ENCODE measurements at places on chromosomes 4 and X.
A peak's percentile ranks its signal among the peaks of the same experiment; 100 is the strongest.

DNA sequence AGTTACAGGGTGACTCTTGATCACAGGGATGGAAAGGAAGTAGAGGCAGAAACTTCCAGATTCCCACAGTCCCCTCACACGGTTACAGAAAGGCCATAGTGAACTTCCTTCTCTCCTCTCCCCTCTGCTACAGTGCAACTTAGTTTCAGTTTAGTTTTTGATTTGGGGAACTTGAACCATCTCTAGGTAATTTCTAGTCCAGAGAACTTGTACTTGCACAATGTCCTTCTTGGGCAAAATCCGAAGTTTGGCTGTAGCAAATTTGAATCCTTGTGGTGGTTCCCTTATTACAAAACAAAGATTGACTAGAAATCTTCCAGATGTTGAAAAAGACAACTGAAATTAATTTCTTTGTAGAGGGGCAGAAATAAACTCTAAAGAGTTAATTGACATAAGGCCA lies 1.2 kb upstream of the BLTP1 start:
- no peak for DNase-seq

DNA sequence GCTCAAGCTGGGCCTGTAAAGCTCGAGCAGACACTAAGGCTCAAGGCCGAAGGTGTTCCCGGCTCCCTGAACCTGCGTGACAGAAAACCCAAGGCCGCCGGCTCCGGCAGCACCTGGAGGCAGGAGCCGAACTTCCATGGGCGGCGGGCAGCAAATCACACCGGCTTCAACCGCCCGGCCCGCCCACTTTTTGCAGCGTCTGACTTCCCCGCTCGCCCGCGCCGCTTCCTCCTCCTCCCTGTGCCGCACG lies 940 bp upstream of the NSD2 start:
- peak; percentile 93 for DNase-seq

DNA sequence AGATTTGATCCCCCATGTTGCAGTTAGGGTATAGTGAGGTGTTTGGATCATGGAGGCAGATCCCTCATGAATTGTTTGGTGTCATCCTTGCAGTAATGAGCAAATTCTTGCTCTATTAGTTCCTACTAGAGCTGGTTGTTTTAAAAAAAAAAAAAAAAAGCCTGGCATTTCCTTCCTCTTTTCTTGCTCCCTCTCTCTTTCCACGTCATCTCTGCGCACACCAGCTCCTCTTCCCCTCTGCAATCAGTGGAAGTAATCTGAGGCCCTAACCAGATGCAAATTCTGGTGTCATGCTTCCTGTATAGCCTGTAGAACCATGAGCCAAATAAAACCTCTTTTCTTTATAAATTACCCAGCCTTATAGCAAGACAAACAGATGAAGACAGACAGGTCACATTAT lies 24.5 kb downstream of the WDR17 start:
- DNase-seq: no peak

DNA sequence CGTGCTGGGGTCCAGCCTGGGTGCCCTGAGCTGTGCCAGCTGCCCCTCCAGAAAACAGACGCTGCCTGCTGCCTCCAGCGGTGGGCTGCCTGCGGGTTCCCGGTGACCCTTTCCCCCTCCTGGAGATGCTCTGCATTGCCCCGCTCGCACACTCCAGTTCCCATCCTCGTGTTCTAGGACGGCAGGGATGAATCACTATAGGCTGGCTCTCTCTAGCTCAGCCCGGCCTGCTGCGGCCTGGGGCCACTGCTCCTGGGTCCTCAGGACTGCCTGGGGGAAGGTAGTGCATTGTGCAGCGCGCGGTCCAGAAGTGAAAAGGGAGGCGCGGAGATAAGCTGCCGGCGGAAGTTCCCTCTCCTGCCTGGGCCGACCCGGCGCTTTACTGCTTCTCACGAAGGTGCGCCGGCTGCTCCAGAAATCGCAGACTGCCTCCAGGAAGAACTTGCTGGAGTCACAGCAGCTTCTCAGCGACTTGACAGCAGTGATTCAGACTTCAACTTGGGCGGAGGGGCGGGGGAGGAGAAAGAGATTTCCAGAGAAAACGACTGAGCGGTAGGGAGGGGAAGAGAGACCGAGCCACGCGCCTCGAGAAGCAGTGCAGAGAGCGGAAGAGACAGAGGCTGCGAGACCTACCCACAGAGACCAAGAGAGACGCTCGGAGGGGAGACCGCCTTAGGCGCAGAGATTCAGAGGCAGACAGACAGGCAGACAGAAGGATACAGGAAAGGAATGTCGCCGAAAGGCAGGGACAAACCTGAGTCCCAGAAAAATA lies 6.7 kb upstream of the MSX1 start:
- peak; percentile 78 for DNase-seq

- DNase-seq: no peak
These were observed 86.5 kb downstream of the HCCS start for GRCh38 chrX:11197671-11198070.

GRCh38 chr4:4386296-4386735 lies 586 bp upstream of the NSG1 start:
- DNase-seq: peak; percentile 22

GRCh38 chr4:185810746-185811508 lies 1.1 kb downstream of the SORBS2 start:
- no peak for DNase-seq

DNA sequence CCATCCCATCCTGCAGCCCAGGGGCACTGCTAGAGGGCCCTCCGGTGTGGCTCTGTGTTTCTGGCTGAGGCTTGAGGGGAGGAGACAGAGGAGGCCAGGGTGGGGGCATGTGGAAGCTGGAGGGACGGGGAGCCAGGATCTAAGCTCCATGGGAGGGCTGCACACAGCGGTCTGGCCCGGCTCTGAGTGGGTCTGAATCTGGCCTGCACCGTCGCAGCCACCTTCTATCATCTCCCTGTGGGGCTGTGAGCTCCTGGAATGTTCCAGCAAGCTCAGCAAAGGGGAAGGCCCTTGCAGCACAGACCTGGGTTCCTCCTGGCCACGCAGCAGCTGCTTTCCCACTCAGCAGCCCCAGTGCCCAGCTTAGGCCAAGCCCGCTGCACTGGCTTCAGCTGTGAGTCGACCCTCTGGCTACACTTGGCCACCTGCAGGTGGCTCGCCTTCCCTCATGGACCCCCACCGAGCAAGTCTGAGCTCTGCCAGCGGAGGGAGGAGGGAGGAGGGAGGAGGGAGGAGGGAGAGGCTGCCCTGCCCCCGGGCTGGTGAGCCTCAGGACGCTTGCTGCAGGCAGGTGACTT lies 5.3 kb downstream of the NKX1-1 start:
- DNase-seq: no peak

DNA sequence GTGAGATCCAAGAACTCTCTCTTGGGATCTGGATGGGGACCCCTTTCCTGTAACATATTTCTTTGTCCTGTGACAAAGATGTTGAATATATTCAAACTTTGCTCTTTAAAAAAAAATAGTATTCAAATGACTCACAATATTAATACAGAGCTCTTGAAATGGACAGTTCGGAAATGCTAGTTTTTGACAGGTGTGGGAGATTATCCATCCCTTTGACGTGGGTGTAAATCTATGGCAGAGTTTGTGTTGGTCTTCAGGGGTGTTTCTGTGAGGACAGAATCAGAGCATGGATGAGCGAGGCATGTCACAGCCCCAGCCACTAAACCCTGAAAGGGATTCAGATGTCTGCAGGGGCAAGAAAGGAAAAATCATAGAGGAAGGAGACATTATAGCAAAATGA lies 25.8 kb downstream of the TENM3 start:
- DNase-seq: no peak

DNA sequence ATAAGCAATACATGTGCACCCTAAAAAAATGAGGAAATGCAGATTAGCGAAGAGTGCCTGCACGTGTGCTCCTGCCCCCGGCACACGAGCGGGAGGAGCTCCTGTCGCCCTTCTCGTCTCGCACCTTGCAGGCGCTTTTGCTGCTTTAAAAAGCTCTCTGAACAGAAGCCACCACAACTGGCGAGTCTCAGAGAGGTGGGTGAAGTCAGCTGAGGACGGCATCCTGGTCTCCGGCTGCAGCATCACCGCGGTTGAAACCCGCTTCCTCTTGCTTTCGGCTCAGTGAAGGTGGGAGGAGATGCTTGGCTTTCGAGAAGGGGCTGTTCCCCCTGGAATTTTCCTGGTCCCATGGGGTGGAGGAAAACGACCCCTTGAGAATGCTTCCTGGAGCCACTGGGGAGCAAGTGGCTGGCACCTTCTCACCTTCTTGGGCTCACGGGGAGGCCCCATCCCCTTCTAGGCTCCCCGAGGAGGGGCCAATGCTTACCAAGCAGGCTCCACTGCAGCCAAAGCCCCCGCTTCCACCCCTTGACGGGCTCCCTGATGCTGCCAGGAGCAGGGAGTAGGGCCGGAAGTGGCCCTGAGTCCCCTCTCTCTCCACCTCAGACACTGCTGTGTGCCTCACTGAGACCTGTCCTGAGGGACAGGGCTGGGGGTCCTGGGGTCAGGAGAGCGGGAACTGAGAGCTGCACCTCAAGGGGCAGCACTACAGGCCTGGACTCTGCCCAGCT lies 29.2 kb upstream of the MXD4 start:
- peak; percentile 6 for DNase-seq

DNA sequence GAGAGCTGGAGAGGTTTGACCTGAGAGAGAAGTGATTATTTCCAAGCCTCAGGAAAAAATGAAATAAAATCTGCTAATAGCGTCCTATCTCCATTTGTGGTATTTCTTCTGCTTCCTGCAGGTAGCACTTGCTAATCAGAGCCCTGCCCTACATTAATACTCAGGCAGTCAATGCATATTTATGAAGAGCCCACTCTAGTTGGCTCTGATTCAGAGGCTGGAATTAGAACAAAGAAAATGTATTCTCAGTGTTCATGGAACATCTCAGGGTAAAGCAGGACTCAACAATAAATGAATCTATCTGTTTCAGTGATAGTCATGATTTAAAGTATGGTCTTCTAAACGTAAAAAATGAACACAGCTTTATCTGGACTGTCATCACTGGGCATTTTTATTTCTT lies 1.4 kb upstream of the ATP8A1 start:
- no peak for DNase-seq

GRCh38 chrX:133868682-133869081 lies 116.7 kb downstream of the GPC3 start:
- DNase-seq: no peak

DNA sequence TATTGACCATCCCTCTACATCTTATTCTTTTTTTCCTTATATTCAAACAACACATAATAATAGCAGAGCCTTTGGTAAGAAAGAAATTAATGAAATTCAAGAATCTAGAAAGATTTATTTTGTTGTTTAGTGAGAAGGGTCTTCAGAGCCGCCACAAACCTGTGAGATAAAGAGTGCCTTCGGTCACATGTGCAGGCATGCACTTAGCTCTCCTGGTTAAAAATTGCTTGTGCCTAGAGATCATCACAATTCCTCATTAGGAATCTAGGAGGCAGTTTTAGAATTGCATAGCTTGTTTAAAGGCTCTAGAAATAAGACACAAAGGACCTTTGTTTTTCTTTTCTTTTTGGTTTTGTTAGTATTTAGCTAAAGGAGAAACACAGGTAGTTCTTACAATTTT lies 1948.4 kb upstream of the IGFBP7 start:
- DNase-seq: no peak

GRCh38 chrX:154352466-154352865 lies 22.0 kb downstream of the FLNA start:
- DNase-seq: no peak

DNA sequence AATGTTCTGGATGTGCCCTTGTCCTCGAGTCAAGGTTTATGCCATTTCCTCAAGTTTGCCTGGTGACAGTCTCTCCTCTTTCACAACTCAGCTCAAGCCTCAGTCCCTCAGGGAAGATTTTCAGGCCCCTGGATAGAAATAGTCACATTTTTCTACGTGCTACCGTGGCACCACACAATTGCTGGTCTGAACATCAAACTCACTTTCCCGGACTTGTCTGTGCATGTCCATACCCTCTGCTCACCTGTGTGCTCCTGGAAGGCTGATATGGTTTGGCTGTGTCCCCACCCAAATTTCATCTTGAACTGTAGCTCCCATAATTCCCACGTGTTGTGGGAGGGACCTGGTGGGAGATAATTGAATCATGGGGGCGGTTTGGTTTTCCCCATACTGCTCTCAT lies 129.7 kb downstream of the HS3ST1 start:
- no peak for DNase-seq

DNA sequence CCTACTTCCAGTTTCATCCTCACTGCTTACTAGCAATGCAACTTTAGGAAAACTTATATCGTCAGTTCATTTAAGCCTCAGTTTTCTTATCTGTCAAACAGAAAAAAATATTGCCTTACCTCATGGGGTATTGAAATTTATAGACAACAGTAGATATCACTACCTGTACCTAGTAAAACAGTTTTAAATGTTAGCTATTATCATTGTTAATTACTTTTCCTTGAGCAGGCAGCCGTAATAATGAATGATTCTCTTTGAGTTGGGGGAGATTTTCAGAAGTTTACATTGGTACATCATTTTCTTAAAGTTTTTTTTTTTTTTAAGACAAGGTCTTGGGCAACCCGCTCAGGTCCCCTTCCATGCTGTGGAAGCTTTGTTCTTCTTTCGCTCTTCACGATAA lies 71.7 kb upstream of the BMPR1B start:
- DNase-seq: no peak

- peak; percentile 63 for DNase-seq
These were observed 111.9 kb downstream of the STOX2 start for GRCh38 chr4:184016759-184017668.

GRCh38 chr4:24564488-24564887 lies 19.9 kb downstream of the DHX15 start:
- no peak for DNase-seq

Data from hepatocyte (in vitro differentiated cells).